ENCODE measurements at places on chromosomes 13 and 19.

- no peak for DNase-seq
Measured at GRCh38 chr13:114148521-114148855, 16.1 kb upstream of the RASA3 start.

DNA sequence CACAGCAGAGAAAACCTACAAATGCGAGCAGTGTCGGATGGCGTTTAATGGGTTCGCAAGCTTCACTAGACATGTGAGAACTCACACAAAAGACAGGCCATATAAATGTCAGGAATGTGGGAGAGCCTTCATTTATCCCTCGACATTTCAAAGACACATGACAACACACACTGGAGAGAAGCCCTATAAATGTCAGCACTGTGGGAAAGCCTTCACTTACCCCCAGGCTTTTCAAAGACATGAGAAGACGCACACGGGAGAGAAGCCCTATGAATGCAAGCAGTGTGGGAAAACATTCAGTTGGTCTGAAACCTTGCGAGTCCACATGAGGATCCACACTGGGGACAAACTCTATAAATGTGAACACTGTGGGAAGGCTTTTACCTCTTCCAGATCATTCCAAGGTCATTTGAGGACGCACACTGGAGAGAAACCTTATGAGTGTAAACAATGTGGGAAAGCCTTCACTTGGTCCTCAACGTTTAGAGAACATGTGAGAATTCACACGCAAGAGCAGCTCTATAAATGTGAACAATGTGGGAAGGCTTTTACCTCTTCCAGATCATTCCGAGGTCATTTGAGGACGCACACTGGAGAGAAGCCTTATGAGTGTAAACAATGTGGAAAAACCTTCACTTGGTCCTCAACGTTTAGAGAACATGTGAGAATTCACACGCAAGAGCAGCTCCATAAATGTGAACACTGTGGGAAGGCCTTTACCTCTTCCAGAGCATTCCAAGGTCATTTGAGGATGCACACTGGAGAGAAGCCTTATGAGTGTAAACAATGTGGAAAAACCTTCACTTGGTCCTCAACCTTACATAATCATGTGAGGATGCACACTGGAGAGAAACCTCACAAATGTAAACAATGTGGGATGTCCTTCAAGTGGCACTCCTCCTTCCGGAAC is 16.8 kb downstream of the ZNF57 start:
- no peak for DNase-seq

GRCh38 chr19:51507640-51508058 is 6.0 kb upstream of the SIGLEC12 start:
- no peak for DNase-seq

- DNase-seq = no peak
Measured at GRCh38 chr19:39596911-39597310, 5.4 kb upstream of the LGALS13 start.

- no peak for DNase-seq
Measured at GRCh38 chr13:43908156-43909126, 28.7 kb downstream of the LACC1 start.

GRCh38 chr13:41645331-41645730 is 188.0 kb downstream of the RGCC start:
- no peak for DNase-seq

- DNase-seq = no peak
Measured at GRCh38 chr19:10965398-10965797, 4.6 kb downstream of the SMARCA4 start.

GRCh38 chr13:50936679-50937078 is 27.1 kb downstream of the RNASEH2B start:
- DNase-seq = no peak

DNA sequence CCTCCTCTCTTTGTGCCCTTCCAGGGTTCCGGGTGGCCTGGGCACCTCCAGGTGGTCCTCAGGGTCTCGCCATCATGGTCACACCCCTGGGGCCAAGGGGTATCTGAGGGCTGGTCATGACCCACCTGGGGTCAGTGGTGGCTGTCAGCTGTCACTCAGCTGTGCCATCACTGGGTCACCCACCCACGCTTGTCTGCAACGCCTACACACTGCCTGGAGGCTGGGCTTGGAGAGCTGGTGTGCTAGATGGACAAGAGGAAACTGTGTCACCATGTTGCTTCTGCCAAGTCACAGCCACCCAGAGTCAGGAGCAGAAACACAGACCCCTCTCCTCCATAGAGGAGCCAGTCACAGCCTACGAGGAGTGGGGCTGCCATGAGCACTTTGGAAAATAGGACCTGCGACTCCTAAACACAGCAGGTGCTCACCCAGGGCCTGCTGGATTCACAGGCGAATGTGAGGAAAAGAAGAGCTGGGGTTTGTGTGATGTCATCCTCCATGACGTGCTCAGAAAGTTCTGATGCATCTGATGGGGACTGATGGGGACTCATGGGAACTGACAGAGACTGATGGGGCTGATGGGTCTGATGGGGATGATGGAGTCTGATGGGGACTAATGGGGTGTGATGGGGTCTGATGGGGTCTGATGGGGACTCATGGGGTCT is 10.7 kb upstream of the GRTP1 start:
- no peak for DNase-seq

GRCh38 chr13:94006296-94006695 is 473.2 kb downstream of the DCT start:
- no peak for DNase-seq

DNA sequence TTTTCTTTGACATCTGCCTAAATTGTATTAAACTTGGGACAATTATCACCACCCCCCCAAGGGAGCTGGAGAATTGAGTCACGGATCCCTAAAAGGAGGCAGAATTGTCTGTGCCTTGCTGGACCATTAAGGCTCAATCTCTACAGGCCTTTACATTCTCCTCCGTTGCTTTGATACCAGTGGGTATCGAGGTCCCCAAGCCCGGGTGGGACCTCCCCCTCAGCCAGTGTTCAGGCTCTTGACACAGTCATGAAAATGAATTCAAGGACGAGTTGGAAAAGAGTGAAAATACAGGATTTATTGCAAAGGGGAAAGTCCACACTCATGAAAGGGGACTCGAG is 5.6 kb downstream of the PPP1R15A start:
- no peak for DNase-seq

DNA sequence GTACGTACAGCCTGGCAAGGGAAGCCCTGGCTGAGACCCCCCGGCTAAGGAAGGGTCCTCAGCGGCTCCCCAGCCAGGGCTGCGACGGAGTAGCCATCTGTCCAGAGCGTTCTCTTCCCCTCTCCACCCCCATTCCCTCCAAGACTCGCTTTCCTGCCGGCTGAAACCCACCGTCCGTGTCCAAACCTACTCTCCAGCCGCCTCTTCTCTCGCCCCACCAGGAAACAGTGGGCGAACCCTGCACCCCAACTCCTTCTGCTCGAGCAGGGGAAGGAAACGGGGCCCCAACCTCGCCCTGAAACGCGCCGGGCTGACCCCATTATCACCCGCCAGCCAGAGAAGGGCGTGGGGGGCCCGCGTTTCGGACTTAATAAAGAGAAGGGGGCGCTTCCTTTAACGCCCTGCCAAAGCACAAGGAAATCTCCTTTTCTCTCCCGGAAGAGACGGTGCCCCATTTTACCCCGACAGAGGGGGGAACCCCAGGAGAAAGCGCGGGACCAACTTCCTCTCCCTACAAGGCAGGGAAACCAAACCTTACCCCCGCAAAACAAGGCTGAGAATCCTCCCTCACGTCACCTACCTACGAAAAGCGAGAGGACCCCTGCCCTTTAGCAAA is 2.5 kb downstream of the ZC3H4 start:
- DNase-seq = no peak

GRCh38 chr13:35732565-35732964 is 256.1 kb upstream of the MAB21L1 start:
- DNase-seq = no peak

DNA sequence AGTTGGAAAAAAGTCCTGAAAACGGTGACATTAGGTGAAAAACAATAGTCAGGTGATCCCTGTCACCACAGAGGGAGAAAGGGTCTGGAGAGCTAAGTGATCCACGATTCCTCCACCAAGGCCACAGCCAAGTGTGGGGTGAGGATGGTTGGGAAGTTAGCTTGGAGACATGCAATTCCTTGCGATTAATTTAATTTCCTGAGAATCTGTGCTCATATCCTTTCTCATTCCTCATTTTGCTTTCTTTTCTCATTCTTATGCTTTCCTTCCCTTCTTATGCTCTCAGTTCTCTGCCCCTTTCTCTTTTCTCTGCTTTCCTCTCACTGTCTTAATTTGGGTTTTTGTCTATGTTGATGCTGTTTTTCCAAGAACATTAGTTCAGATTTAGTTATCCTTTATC is 68.8 kb downstream of the GPC5 start:
- no peak for DNase-seq

GRCh38 chr13:22175241-22175640 is 504.4 kb downstream of the FGF9 start:
- no peak for DNase-seq

DNA sequence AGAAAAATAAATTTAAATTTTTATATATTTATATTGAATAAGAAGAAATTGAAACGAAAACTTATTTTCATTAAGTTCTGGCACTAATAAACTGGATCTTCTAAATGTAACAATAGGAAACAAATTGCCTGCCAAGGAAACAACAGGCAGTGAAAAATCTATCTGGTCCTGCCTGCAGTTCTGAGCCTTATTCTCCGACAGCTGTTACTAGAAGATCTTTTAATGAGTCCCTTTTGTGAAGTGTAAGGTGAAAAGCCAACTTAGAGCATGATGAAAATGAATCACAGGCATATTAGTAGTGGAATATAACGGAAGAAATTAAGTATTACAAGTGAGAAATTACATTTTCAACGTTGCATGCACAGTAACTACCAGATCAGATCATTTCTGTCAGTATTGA is 1002.7 kb upstream of the PCDH20 start:
- no peak for DNase-seq

DNA sequence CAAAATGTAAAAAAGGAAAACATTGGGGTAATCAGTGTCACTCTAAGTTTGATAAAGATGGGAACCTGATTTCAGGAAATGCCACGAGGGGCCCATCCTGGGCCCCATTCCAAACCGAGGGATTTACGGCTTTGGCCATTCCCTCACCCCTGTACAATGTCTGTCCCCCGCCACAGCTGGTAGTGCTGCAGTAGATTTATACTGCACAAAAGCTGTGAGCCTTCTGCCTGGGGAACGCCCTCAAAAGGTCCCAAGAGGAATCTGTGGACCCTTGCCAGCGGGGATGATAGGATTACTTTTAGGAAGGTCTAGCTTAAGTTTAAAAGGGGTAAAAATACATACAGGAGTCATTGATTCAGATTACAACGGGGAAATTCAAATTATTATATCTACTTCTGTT is 173.4 kb upstream of the SGCG start:
- DNase-seq = peak; percentile 49

- DNase-seq = no peak
Measured at GRCh38 chr13:67421475-67421874, 191.3 kb upstream of the PCDH9 start.

GRCh38 chr19:11168568-11168967 is 13.0 kb upstream of the SPC24 start:
- DNase-seq = no peak

GRCh38 chr13:30647824-30648521 is 30.3 kb downstream of the USPL1 start:
- no peak for DNase-seq

DNA sequence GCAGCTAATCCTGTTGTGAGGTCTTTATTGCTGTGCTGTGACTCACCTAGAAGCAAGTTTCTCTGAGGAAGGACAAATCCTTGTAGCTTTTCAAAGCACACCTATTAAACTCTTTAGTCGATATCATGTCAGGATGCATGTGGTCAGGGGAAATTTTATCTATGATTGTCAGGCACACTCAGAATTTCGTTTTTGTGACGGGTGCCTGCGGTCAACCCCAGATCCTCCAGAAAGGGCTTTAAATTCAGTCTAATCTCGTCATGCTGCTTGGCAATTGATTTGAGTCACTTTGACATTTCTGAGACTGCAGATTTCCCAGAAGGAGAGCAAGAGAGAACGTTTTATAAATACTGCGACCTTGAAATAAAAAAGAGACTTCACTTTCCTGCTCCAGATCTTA is 316.9 kb downstream of the FGF9 start:
- no peak for DNase-seq

DNA sequence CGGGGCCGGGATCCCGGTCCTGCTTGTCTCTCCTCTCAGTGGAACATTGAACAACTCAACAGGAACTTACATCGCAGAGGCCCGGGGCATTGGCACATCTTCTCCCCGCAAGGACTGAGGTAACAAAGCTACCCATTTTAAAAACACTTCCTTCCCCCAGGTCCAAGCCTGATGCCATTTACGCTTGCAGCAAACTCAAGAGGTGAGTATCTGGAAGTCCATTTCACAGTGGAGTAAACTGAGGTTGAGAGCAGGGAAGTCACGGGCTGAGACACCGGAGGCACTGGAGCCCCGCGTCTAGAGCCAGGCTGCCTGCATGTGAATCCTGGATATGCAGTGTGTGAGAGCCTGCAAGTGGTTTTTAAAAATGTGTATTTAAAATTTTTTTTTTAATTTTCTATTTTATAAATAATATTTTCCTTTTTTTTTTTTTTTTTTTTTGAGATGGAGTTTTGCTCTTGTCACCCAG is 492 bp upstream of the PGLYRP1 start:
- no peak for DNase-seq

- no peak for DNase-seq
Measured at GRCh38 chr13:47858042-47859025, 142.7 kb downstream of the SUCLA2 start.

- no peak for DNase-seq
Measured at GRCh38 chr19:56103027-56103614, 18.0 kb downstream of the ZNF787 start.

DNA sequence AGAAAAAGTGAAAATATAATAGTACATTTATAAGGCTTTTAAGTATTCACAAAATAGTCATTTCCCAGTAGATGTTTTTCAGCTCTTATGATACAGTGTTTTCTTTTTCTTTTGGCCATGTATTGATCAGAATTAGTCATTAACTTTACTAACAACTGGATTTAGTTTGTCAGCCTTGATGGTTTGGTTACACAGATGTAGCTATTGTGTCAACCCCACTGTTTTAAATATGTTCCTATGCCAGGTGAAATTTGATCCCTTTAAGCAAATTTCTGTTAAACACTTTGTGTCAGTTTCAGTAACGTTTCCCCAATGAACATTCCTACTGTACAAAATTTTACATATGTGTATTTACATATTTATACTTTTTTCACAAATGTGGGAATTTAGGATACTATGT is 261.5 kb upstream of the STARD13 start:
- DNase-seq = no peak

GRCh38 chr13:107291875-107292274 is 723.9 kb upstream of the ARGLU1 start:
- no peak for DNase-seq

DNA sequence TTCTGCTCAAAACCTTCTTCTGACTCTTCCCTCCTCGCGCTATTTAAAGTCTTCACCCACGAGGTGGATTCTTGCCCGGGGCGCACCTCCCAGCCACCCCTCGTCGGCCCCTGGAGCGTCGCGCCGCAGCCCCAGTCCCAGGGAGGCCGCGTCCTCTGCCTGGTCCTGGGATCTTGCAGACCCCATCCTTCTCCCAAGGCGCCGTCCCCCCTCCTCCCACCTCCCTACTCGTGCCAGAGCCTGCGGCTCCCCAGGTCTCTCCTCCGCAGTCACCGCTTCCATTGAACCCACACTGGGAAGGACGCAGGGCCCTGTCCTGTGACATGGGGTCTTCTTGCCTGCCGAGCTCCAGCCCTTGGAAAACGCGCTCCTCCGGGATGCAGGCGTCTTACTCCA is 486 bp downstream of the ZNF808 start:
- DNase-seq = no peak

- DNase-seq = peak; percentile 44
Measured at GRCh38 chr13:99978799-99979452, 2.7 kb upstream of the ZIC2 start.

- DNase-seq = no peak
Measured at GRCh38 chr13:83796364-83796763, 85.9 kb downstream of the SLITRK1 start.

- no peak for DNase-seq
Measured at GRCh38 chr13:105016266-105016665, 1519.2 kb downstream of the EFNB2 start.

All from right forelimb (tissue), 1 donor.